ENCODE measurements at places on chromosomes 3 and 15. TPM values are rescaled to one million over a fixed set of nuclear protein-coding genes. Genes with fewer than 3 reads are reported as not detected.

Gene NRROS
- 4.5 TPM for total RNA-seq

Gene KIF7
- 15.8 TPM for total RNA-seq

Gene CCRL2
- 1.7 TPM for total RNA-seq

Gene CSPG5
- total RNA-seq: 81.9 TPM

Gene LTK
- total RNA-seq: 2.3 TPM

Gene SLC15A2
- total RNA-seq: 28.6 TPM

Gene GPR27
- total RNA-seq: 9.1 TPM

Gene AEN
- 7.5 TPM for total RNA-seq

Gene IMPG2
- 221 TPM for total RNA-seq

Gene SYNM
- total RNA-seq: 32.7 TPM

Gene ATP13A4
- total RNA-seq: 14.6 TPM

Gene ARPIN
- 28.5 TPM for total RNA-seq

Gene HYAL1
- 1.1 TPM for total RNA-seq

Gene AGBL1
- total RNA-seq: 3.7 TPM

Gene STAB1
- 53.9 TPM for total RNA-seq

Gene MESP2
- 2.8 TPM for total RNA-seq

Gene RASL12
- 18.6 TPM for total RNA-seq

Gene CTXN2
- total RNA-seq: not detected

Gene GPR149
- 3.8 TPM for total RNA-seq

Gene TMCO5A
- not detected for total RNA-seq

Gene CPEB1
- 9.8 TPM for total RNA-seq

Gene PLXNA1
- 53.8 TPM for total RNA-seq

Gene CLDN18
- total RNA-seq: not detected

Gene HHATL
- 9.6 TPM for total RNA-seq

Data from camera-type eye (tissue), 1 donor.